Activated T-cell treated with anti-CD3 and anti-CD28 coated beads for 4 hours (primary cell): ENCODE measurements at places on chromosomes 1 and 21.
A peak's percentile ranks its signal among the peaks of the same experiment; 100 is the strongest.

DNA sequence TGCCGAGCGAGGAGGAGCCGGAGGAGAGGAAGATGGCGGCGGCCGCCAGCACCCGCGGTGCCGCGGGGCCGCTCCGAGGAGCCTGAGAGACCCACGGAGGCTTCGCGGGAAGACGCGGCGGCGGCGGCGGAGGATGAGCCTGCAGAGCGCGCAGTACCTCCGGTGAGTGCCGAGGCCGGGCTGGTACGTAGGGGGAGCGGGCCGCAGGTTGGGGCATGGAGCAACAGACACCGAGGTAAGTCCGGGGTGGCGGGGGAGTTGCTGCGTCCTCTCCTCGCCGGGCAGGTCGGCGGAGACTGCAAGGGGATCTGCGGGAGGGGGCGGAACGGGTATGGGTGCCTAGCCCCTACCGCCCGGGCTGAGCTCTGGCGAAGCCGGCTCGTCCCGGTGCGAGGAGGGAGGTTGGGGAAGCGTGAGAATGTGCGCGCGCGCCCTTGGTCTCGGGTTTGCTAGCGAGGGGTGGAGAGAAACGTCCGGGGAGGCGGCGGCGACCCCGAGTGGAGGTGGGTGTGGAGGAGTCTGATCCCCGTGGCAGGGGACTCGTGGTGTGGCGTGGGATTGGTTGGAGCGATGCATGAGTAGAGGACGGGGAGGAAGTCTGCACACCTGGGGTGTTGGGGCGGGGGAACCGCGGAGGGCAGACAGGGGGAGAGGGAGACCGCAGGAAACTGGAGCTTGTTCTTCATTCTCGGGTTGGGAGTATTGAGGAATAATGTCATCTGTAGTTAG lies at the start of gene SMG7:
Gene SMG7, plus strand, starts transcription at position 12 of the 729 bp plus-strand sequence. Its CDS starts 122 bp downstream, at position 134.
- peak; percentile 42 for DNase-seq

GRCh38 chr1:21099034-21099868 lies 77.4 kb downstream of the EIF4G3 start:
- no peak for DNase-seq

DNA sequence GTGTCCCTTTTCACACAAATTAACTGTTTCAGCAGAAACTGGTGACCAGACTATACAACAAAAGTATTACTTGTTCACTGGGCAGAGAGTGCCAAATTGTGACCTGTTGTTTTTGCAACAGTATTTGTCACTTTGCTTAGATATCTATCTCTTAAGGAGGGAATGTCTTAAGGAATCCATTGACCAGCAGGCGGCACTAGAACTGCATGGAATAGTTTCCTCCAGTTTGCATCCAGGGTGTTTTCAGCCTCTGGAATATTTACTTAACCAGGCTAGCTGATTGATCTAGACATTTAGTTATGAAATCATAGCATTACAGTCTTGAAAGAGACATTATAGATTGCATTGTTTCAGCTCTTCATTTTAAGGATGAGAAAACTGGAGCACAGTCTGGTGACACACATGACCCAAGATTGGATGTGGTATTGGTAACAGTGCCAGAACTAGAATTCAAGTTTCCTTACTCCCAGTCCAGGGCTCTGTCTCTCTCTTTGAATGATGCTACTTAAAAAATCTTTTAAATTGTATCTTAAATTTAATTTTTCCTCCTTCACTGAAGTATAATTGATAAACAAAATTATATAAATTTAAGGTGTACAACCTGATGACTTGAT lies 16.9 kb downstream of the RPTN start:
- DNase-seq: no peak

DNA sequence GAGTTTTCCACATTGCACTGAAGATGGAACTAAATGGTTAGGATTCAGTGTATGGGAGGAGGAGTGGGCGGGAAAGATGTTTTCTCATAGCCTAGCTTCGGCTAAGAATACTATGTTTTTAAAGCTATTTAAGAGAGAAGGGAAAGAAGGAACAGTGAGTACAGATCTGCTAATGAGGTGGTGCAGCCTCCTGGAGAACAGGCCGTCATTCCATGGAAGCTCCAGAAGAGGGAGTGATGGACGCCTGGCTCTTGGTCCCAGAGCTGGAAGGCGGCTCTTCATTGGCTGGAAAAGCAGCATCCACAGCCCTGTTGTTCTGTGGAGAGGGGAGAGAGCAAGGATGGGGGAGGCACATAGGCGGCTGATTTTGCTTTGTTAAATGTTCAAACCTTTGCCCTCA lies 6.9 kb downstream of the CAMK1G start:
- no peak for DNase-seq

- no peak for DNase-seq
Observed at GRCh38 chr1:11307852-11308251, 34.9 kb downstream of the UBIAD1 start.
